ENCODE measurements at places on chromosomes 13 and 19. TPM values are rescaled to one million over a fixed set of nuclear protein-coding genes. Genes with fewer than 3 reads are reported as not detected.

GRCh38 chr13:42272115-42272803 is at the start of gene AKAP11:
TSS of gene AKAP11 (plus strand) at chr13:42272152. CDS start at chr13:42286349, 14,197 bp downstream.
- peak within 1 kb of the TSS; percentile 94 for H3K4me3 ChIP-seq
- H3K4me1 ChIP-seq, result peaks cover 22% of the 10 kb centered on the region
- no peak for DNase-seq
- H3K36me3 ChIP-seq, result no peaks in the 10 kb centered on the region
- H3K27ac ChIP-seq, result peak within 1 kb of the TSS; percentile 94
- H3K27me3 ChIP-seq, result no peaks in the 10 kb centered on the region

ZNF575 gene
- total RNA-seq, result 2.9 TPM

- H3K4me3 ChIP-seq, result no peak overlapping the region
- no peaks in the 10 kb centered on the region for H3K27me3 ChIP-seq
- no peak overlapping the region for H3K27ac ChIP-seq
- no peak for DNase-seq
Observed at GRCh38 chr19:42619271-42619670, 24.5 kb upstream of the CEACAM8 start.

DNA sequence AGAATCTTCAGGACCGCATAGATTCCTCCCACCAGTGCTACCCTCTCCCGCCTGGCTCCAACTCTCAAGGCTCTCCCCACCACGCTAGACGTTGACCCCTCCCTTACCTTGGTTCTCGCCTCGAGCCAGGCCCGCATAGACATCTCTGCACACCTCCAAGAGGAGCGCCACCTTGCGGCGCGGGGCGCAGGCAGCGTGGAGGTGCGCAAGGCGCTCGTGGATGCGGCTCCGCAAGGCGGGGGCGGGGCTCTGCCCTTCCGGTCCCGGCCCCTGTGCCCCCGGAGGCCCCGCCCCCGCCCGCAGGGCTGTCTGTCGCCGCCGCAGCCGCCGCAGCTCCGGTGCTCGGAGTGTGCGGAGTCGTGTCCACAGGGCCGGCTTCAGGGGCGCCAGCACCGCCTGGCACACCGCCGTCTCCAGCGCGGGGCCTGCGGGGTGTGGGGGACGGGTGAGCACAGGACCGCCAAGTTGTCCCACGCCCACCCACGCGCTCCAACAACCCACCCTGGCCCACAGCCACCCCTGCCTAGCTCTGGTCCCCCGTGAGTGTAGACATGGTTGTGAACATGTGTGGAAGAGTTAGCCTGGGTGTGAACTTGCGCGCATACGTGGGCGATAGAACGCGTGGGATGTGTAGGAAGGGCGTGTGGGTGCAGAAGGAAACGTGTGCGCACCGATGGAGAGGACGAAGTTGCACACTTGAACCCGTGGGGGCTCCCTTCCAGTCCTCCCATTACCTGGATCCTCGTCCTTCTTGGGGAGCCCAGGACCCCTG is 8.1 kb downstream of the RINL start:
- H3K4me1 ChIP-seq, result peaks cover 18% of the 10 kb centered on the region
- H3K36me3 ChIP-seq, result no peaks in the 10 kb centered on the region
- peak overlapping the region; percentile 60 for H3K27ac ChIP-seq

Data from vagina (tissue), 2 donors.